Activated CD4-positive, alpha-beta memory T cell treated with anti-CD3 and anti-CD28 coated beads for 36 hours (primary cell): ENCODE measurements at places on chromosomes 2 and 18. TPM values are rescaled to one million over a fixed set of nuclear protein-coding genes. Genes with fewer than 3 reads are reported as not detected.

GKN2 gene
- total RNA-seq = not detected

ANKRD30BL gene
- not detected for total RNA-seq

CREG2 gene
- not detected for total RNA-seq

- no peak for DNase-seq
Measured at GRCh38 chr2:75595541-75596395, 35.0 kb upstream of the EVA1A start.

GRCh38 chr18:45497595-45498286 lies 117.5 kb upstream of the SLC14A2 start:
- DNase-seq = no peak

DNA sequence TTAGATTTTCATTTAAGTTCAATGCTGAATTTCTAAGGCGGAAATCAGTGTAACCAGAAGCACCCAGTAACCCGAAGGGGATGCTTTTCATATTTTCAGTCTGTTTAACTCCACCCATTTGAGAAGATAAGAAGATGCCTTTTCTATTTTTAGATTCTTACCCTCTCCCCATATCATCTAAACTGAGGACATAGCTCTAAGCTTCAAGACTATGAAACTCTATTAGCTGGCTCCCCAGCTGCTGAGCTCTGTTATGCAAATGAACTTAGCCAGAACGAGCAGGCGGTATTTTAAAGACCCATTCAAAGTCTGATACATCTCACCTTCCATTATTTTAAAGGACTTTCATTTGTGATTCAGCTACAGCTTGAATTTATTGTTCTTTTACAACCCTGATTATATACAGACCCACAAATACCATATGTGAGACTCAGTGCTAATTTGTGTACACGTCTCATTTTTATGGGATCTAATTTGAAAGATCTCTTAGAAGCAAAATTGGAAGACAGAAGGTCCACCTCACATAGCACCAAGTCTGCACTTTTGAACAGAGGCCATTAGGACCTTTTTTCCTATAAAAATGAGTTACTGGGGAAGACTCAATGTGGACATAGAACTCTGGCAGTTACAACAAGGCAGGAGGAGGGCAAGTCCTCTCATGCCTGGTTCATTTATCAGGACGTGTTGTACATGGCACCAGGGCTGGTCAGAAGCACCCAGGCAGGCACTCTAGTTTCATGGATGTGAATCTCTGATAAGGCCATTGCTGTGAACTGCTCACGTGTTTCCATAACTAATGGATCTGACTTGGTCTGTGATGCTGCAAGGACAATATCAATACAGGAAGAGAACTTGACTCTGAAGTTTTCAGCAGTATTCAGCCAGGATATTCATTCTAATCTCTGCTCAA lies 16.3 kb downstream of the CDC42EP3 start:
- no peak for DNase-seq

- no peak for DNase-seq
Measured at GRCh38 chr2:2107141-2107540, 223.9 kb downstream of the MYT1L start.

DNA sequence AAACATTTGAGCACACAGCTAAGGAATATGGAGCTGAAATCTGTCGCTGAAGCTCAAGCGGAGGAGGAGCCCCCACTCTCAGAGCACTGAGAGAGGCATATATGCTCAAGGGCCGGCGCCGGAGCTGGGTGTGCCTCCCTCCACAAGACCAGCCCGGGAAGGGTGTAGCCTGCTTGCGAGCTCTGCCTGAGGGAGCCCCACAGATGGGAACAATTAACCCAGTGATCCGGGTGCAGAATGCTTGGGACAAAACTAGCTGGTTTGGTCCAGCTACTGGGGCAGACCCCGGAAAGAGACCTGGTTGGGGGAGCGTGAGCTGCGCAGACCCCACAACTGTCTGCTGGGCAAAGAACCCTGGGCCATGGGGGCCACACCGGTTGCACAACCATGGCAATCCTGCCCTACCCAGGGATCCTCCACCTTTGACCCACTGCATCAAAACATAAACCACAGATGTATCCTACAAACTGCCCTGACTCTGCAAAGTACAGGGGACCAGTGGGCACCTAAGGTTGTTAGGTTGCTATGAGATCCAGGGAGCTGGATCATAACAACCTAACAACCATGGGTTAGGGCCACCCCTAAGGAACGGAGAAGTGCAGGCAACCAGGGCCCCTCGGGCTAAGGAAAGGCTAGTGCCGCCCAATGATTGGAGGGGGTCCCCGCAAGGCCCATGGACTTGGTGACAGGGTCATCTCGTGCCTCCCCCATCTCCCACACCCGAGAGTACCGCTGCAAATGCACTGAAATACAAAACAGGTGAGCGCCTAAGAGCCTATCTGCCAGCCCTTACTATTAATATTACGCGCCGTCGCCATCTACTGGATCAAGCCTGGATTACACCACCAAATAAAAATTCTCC lies 53.4 kb upstream of the SCN1A start:
- DNase-seq = peak; percentile 42

DNA sequence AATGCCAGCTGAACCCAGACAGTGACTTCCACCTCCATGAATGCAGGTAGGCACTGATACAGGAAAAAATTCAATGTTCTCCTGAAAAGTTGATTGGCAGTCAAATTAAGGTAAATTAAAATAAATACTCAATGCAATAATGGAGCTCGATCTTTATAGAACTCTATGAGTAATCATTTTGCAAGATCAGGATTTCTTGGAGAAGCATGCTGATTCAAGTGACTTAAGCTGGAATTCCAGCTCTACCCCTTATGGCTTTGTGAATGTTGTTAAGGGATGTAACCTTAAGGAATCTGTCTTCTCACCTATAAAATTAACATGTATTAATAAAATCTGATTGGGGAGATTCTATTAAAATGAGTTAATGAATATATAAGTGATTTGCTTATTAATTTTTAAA lies 145.1 kb downstream of the QPCT start:
- DNase-seq = no peak

GRCh38 chr2:62489702-62490101 lies 16.3 kb downstream of the TMEM17 start:
- DNase-seq = no peak

DNA sequence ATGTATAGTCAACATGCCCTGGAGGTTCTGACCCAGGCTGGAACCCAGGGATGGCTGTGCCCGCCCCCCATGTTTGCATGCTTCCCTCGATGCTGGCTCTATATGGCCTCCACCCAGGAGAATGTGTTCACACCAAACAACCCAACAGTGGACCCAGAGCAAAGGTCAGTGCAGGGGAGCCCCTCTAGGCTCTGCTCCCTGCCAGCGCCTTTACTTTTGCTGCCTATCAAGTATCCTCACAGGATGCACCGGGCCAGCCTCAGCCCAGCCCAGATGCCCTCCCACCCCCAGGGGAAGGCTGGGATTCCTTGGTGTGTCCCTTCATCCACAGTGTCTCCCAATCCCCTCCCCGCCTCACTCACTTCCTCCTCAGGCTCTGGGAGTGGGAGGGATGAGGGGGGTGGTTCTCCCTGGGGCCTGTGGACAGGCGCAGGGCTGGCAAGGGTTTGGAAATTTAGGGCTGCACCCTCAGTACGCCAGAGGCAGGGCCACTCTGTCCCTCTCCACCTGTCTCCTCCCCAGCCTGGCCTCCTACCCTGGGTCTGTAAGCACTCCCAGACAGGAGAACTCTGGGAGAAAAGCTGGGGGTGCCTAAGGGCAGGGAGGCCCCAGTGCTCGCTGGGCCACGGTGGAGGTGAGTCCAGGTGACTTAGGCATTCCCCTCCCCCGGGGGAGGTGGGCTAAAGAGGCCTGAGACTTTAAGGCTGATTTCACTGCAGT lies 2.3 kb downstream of the ATP6V1B1 start:
- DNase-seq = no peak

DNA sequence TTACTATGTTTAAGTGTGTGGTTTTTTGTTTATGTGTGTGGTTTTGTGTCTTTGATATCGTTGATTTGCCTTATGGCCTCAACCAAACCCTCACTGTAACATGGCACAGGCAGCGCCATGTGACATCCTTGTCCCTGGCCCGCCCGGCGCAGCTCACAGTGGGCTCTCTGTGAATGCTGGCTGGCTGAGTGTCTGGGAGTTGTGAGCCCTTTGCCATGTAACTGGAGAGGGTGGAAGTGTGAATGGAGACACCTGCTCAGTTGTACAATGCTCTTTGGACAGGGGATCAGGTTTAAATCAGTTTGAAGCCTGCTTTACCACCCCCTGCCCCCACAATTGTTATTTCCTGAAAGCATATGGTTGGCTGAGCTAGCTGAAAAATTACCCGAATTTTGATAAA lies 41.8 kb downstream of the TCF7L1 start:
- no peak for DNase-seq

DNA sequence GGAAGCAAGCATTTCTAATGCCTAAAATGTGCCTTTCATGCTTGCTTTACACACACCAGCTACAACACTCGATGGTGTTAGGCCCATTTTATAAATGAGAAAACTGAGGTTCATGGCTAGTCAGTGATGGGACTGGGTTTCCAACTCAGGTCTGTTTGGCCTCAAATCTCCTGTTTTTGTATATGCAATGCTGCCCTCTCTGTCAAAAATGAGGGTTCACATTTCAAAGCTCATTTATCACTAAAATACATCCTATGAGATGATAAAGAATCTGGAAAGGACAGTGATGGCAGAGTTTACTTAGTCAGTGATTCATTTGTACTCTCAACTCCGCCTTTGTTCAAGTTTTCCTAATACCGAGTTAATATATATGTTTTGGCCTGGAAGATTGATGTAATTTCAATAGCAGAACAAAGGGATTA lies 92.3 kb downstream of the KCTD1 start:
- DNase-seq = no peak

DNA sequence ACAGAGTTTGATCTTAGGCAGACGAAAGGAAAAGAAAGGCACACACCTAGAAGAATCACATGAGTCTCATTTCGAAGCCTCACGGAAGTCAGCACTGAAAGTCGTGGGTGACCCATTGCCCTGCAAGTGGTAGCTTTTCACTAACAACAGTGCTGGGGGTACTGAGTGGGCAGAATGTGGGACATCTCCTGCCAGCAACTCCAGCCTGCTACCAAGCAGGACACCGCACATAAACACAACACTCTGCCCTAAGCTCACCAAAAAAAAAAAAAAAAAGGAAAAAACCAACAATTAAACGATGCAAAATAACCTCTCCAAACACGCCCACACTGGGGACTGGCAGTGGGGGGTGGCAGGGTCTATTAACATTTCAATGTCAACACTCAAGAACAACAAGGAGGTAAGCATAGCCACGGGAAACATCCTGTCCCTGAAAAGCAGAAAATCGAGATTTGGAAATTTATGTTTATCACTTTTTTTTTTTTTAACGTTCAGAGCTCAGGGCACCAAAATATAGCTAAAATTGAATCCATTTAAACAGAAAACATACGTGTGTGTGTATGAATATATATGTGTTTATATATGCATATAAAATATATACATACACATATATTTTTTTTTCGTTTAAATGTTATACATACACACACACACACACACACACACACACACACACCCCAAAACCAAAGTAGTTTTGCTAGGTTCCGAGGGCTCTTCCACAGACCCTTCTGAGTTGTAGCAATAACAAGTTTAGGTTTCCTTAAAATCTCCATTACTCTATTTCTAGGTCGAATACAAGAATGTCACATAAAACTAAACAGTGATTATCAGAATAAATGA lies 2.2 kb downstream of the INO80D start:
- DNase-seq = peak; percentile 54

- DNase-seq = no peak
Measured at GRCh38 chr2:202765436-202765835, 106.1 kb downstream of the ICA1L start.

GRCh38 chr2:183162362-183162761 lies 38.1 kb downstream of the NUP35 start:
- DNase-seq = no peak

DNA sequence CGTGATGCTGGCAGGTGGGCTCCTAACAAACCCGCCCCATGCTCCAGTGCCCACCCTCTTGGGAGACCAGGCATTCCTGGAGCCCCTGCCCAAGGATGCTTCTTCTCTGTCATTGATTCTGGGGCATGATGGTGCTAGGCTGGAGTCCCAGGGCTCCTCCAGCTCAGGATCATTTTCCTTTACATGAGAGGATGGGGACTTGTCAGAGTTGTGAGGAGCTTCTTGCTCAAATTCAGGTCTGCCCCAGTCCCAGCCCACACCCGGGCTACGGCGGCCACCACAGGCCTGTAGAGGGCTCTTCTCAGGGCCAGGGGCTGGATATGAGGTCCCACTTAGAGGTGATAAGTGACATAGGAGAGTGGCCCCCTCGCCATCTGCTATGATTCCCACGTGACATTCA lies 141.1 kb upstream of the COPS8 start:
- no peak for DNase-seq

DNA sequence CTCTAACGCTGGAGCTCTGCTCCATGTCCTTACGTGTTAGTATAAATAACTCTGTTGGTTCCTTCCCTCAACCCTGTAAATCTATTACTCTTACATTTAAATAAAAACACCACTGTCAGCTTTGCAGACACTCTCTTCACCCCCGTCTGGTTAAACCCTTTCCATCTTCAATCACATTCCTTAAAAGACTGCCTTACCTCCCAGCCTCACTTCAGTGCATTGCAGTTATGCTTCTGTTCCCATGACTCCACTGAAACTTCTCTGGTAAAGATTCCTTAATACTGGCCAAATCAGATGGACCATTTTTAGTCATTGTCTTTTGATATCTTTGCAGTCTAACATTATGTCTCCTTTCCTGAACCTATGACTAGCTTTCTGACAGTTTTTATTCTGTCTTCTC lies 61.7 kb downstream of the EML4 start:
- no peak for DNase-seq

GRCh38 chr2:144848423-144848822 lies 328.5 kb upstream of the ZEB2 start:
- no peak for DNase-seq

DNA sequence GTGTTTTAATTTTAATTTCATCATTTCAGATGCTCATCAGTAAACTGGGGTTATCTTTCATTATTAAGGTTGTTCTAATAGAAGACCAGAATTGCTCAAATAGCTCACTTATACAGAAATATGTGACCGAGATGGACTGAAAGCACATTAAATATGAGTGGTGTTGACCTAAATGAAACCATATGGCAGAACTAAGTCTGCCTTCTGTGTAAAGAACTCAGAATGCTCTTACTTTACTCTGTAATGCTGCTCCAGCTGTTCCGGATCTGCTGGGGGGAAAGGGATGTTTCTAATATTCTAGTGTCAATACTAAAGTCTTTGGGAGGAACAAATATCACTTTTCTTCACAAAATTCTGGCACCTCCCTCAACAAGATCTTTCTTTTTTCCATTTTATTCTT lies 131.0 kb downstream of the DPP4 start:
- no peak for DNase-seq

GRCh38 chr2:231714639-231715498 lies 6.5 kb downstream of the PTMA start:
- peak; percentile 85 for DNase-seq

DNA sequence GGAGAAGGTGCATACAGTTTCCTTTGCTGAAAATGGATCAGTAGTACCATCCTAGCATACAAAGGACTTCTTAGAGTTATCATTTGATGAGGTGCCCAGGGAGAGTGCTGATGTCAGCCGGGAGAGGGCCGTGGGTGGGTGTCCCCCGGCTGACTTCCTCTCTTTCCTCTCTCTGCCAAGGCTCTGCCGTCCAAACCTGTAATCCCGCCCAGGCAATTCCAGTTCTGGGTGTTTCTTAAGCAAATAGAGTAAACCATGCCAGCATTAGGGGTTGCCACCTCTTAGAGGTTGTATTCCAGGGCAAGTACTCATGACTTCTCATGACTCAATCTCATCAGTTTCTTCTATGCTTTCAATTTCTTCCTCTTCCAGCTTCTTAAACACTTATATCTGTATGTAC lies 117.2 kb downstream of the GATA6 start:
- DNase-seq = no peak

- DNase-seq = no peak
Measured at GRCh38 chr2:44352510-44352909, 8.8 kb downstream of the PREPL start.
